ENCODE measurements at places on chromosomes 4 and X.

GRCh38 chr4:24770667-24771066 is 24.7 kb upstream of the SOD3 start:
- DNase-seq = no peak

GRCh38 chr4:42015438-42015837 is 25.1 kb downstream of the SLC30A9 start:
- no peak for DNase-seq

GRCh38 chr4:37818752-37819151 is 7.7 kb upstream of the PGM2 start:
- DNase-seq = no peak

GRCh38 chrX:73127700-73128241 is 48.5 kb upstream of the PABPC1L2A start:
- no peak for DNase-seq

DNA sequence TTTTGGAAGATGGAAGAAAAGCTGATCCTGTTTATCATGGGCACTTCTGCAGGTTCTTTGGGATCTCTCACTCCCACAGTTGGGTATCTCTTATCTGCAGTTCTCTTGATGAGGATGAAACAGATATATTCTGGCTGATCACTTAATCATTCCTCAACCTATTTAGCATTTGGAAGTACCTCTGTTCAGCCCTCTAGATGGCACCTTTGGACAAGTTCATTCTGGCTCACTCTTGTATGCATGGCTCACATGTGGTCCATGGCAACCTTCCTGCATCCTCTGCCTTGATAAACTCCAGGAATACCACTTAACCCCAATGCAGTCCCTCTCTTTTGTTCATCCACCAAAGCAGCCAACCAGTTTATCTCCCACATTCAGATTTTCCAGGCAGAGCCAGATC is 74.2 kb downstream of the SMARCA5 start:
- DNase-seq = no peak

DNA sequence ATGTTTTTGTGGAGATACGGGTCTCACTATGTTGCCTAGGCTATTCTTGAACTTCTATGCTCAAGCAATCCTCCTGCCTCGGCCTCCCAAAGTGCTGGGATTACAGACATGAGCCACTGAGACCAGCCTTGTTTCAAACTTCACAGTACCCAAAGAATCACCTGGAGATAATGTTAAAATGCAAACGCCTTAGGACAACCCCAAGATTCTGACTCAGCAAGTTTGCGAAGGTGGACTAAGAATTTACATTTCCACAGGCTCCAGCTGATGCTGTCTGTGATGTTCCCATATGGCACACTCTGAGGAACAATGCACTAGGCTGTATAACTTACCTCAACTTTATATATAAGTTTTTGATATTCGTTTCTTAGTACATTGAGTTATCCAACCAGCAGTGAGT is 984 bp upstream of the STATH start:
- no peak for DNase-seq

DNA sequence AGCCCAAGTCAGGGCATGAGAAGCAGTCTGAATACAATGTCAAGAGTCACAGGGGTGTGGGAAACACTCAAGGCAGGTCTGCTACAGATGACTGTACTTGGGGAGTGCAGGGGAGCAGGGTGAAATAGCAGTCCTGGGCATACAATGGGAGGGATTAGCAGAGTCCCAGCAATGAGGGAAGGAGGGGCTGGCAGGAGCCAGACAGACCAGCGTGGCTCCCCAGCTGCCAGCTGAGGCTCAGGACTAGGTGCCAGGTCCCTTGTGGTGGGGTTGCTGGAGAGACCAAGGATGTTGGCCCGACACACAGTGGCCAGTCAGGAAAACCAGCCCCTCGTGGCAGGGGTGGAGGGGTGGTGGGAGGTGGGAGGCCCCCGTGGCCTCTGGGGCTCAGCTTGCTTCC is 86.6 kb downstream of the RTL5 start:
- no peak for DNase-seq

DNA sequence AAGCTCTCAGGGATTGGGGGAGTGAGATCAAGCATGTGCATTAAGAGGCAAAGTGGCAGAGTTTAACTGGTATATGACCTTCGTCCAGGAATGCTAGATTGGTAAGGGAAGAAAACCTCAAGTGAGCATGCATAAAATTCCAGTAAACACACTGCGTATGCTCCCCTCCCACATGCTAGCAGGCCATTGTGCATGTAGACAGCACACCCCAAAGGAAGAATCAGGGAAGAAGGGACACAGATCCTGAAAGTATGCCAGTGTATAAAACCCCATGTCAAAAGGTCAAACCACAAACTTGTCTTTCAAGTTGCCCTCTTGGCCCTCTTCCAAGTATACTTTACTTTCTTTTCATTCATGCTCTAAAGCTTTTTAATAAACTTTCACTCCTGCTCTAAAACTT is 405.2 kb upstream of the CNKSR2 start:
- DNase-seq = no peak

GRCh38 chr4:108762559-108763225 is at the start of gene ETNPPL:
TSS of gene ETNPPL (minus strand) at chr4:108763053. CDS start at chr4:108762898, 155 bp downstream.
- DNase-seq = no peak

- DNase-seq = no peak
Observed at GRCh38 chr4:75432683-75433082, 81.5 kb downstream of the RCHY1 start.

GRCh38 chr4:11038926-11039325 is 354.4 kb upstream of the CLNK start:
- DNase-seq = no peak

DNA sequence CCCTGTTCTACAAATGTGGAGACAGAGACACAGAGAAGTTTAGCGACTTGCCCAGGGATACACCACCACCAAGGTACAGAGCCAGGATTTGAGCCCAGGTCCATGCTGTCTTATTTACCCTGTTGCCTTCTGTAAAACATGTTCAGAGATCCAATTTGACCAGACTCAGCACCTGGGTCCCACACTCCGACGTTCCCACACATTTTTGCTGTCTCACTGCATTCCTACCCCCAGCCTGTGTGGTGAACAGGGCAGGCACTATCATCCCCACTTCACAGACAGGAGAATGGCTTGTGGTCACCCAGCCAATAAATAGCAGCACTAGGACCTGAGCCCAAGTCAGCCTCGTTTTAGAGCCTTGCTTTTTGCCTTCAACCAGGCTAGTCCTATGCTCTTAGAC is 102.8 kb downstream of the PJA1 start:
- no peak for DNase-seq

GRCh38 chrX:65607070-65607742 is 60.2 kb upstream of the MSN start:
- DNase-seq = no peak

DNA sequence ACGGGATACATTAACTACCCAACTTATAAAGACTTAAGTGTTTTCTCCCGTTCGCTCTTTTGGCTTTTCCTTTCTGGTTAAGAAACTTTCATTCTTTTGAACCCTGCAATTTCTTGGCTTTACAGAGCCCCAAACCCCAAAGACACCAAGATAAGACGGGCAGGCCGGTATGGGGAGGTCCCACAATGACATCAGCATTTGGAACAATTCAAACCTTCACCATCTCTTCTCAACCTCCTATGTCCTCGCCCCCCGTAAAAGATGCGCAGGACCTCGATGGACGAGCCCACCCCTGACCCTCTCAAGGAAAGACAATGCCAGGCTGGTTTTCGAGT is 999 bp downstream of the ZNF518B start:
- no peak for DNase-seq

GRCh38 chrX:140701480-140701879 is 8.1 kb upstream of the LINC00632 start:
- no peak for DNase-seq

Data from NCI-H187 (cell line).